Fibroblast of gingiva (primary cell): ENCODE measurements at places on chromosomes 16 and 17.

DNA sequence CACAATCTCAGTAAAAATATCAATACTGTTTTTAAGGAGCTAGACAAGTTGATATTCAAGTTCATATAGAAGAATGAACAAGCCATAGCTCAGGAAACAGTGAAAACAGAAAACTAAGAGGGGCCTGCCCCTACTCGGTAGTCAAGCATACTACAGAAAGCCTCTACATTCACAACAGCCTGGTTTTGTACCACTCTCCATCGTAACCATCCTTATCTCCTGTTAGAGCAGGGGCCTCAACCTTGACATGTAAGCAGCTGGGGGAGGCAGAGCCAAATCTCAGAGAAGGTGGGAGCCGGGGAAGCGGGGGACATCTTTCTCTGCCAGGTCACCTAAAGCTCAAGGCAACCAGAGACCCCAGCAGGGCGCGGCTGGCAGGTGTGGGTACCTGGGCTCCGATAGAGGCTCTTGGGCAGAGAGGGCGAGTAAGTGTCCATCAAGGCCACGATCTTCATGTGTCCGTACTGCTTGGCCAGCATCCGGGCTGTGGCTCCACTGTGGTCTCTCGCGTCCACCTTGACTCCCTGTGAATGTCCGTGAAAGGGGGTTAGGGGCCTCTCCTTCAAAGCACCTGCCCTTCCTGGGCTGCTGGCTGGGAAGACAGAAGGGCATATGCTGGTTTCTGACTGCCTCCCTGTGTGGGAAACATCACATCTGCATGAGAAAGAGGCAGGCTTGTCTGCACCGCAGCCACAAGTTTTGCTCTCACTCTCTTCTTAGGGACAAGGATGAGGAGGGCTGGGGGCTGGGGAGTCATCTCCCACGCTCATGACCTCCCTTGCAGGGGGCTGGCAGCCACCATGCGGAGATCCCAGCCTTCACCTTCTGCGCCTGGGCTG, 20.2 kb downstream of the ANKS3 start:
- no peak for DNase-seq

DNA sequence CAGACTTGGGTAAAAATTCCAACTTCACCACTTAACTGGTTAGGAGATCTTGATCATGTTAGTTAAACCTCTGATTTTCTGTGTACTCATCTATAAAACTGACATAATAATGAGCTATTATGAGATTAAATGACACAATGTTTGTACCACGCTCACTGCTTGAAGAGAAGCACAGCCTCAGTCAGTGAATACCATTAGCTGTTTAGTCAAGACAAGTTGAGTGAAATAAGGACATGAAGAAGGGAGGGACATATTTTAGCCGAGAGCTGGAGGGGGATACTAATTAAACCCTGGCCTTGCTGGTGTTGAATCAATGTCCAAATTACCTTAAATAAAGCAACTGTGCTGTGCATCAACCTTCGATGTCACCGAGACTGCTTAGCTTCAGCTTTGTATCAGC, 105.1 kb upstream of the TOX3 start:
- DNase-seq: no peak

- no peak for DNase-seq
Measured at GRCh38 chr17:56011406-56012131, 141.7 kb upstream of the ANKFN1 start.

GRCh38 chr16:17177959-17178905, 292.5 kb downstream of the XYLT1 start:
- DNase-seq: no peak

- DNase-seq: no peak
Measured at GRCh38 chr16:35730251-35730650, 2270.8 kb downstream of the TP53TG3F start.

- DNase-seq: no peak
Measured at GRCh38 chr16:66574081-66574480, 5.2 kb upstream of the CMTM2 start.

DNA sequence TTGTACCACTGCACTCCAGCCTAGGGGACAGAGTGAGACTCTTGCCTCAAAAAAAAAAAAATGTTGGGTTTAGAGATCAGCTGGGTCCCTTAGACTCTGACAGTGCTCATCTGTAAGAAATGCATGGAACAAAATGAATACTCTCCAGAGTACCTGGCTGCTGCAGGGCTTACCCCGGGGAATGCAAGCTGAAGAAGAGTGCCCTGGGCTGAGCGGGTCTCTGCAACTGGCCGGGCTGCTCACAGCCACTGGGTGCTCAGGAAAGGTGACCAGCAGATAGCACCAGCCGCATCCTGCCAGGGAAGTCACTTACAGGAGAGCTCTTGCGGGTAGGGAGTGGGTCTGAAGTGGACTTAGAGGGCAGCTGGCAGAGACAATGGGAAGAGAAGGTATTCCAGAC, 82.1 kb downstream of the GAS7 start:
- DNase-seq: no peak

GRCh38 chr17:63722403-63722802, 19.2 kb downstream of the STRADA start:
- DNase-seq: peak; percentile 22

- DNase-seq: no peak
Measured at GRCh38 chr17:67990909-67991308, 5.4 kb downstream of the C17orf58 start.

DNA sequence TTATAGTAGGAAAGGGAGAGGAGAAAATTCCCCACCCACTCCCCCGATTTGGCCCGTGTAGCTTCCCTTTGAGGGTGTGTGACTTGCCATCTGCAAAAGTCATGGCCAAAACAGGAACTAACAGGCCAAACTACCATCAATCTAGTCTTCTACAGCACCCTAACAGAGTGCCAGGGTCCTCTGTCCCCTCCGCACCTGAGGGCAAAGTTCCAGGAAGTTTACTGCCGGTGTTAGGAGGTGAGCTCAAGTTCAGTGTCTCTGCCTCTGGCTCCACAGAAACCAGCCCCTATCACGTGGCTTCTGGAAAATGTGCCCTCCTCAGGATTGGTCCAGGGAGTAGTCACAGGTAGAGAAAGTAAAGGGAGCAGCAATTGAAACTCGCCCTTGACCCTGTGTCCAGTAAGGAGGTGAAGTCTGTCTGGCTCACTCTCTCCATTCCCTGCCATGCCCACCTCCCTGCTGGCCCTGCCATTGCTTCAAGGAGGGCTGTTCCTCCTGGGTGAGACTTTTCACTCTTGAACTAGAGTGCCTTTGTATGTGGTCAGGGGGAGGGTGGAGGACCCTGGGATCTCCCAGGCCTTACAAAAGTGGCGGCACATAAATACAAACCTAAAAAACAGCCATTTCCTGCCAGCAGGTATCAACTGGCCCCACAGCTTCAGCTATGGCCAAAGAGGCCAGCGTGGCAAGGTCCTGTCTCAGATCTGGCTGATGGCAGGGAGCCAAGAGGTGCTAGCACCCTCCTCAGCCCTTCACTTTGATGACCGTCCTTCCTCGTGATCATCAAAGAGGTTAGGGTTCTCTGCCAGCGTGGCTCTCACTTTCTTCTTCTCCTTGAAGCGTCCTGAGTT, 5.3 kb downstream of the PRR15L start:
- DNase-seq: no peak

GRCh38 chr16:5523829-5524228, 426.2 kb upstream of the EEF2KMT start:
- DNase-seq: no peak

DNA sequence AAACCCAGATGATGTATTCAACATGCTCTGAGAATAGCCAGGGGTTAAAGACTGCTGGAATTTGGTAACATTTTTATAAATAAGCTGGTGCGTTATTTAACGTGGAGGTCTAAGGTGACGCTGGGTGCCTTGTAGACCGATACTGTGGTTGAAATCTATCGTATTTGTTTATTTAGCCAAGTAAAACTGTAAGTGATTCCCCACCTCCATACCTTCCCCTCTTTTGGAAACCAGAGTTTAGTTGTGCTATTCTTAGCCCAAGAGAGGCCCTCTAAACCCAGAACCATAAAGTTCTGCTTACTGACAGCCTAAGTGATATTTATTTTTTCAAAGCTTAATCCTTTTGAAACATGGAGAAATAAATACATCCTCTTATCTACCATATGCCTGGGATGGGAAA, 744.5 kb downstream of the WWOX start:
- DNase-seq: no peak

- peak; percentile 68 for DNase-seq
Measured at GRCh38 chr17:17075125-17075781, 33.0 kb downstream of the MPRIP start.

- no peak for DNase-seq
Measured at GRCh38 chr16:53094013-53094630, 39.3 kb downstream of the CHD9 start.

DNA sequence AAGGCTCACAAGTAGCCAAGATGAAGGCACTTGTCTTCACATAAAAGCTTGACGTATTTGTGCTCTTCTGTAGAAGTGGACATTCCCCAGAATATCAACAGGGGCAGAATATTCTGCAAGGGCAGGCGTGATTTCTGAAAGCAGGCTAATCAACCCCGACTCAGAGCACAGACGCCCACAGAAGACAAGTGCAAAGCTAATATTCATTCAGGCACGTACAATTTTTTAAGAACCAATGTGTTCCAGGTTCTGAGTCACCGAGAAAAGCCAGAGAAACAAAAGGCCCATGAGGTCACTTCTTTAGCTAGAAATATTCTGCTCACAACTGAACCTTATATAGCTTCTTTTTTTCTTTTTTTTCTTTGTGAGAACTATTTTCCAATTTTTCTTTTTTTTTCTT, 121.6 kb downstream of the DNAH9 start:
- DNase-seq: no peak

DNA sequence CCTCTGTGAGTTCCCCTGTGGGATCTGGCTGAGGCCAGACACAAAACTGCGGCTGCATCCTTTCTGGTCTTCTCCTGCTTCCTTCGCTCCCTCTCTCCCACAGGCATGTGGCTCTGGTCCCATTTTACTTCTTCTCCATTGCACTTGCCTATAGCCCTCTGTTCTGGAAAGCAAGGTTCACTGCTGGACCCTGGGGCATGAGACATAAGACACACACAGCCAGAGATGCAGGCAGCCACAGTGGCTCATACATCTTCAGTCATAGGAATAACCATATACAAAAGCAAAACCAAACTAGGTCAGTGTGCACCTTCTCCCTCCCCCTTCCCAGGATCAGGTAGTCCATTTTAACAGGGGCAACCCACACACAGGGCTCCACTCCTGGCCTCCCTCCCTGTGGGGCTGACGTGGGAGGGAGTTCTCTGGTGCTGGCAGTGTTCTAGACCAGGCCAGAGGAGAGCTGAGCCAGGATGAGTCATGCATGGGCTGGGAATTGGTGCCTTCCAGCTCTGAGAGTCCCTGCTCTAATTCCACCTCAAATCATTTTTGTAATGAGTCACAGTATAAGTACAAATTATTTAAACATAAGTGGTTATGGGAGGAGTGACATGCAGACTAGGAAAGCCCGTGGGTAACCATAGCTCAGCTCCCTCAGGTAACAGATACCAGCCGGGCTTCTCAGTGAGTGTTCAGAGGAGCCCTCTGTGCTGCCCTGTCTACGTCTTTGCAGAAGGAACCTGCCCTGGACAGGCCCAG, 58.0 kb downstream of the ASIC2 start:
- DNase-seq: peak; percentile 88

- DNase-seq: no peak
Measured at GRCh38 chr17:32160526-32160925, 18.2 kb downstream of the RHOT1 start.

DNA sequence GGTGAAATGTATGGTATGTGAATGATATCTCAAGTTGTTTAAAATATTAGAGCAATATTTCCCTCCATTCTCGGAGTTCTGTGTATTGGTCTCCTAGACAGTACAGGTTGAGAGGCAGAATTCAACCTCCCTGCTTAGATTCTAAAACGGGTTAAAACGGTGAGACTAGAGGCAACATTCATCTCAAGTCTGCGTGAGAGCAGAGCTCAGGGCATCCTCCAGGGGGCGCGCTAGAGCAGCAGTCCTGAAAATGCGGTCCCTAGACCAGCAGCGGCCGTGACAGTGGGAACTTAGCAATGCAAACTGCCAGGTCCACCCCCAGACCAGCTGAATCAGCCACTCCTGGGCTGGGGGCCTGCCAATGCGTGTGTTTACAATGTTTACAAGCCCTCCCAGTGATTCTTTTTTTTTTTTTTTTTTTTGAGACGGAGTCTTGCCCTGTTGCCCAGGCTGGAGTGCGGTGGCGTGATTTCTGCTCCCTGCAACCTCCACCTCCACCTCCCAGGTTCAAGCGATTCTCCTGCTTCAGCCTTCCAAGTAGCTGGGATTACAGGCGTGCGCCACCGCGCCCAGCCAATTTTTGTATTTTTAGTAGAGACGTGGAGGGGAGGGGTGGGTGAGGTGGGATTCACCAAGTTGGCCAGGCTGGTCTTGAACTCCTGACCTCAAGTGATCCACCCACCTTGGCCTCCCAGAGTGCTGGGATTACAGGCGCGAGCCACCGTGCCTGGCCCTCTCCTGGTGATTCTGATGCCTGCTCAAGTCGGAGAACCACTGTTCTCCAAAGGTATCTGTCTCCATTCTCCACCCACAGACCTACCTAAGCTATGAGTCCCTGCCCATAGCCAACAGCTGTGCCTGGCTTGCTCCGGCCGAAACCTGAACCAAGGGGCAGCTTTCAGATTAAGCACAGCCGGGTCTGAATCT, 24.2 kb downstream of the KLHL36 start:
- peak; percentile 43 for DNase-seq

DNA sequence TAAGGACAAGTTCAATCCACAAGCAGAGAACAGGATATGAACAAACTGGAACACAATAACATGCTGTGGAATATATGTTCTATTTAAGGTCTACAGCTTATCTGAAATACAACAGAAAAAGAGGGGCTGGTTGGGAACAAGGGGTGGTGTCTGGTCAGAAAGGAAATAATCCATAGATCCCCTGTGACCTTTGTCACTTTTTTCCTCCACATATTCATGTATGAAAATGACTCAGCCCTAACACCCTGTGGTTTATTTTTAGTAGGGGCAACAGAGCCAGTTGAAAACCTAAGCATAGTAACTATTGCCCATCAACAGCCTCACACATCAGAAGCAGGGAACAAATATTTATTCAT, 12.3 kb upstream of the SPAG9 start:
- DNase-seq: no peak

DNA sequence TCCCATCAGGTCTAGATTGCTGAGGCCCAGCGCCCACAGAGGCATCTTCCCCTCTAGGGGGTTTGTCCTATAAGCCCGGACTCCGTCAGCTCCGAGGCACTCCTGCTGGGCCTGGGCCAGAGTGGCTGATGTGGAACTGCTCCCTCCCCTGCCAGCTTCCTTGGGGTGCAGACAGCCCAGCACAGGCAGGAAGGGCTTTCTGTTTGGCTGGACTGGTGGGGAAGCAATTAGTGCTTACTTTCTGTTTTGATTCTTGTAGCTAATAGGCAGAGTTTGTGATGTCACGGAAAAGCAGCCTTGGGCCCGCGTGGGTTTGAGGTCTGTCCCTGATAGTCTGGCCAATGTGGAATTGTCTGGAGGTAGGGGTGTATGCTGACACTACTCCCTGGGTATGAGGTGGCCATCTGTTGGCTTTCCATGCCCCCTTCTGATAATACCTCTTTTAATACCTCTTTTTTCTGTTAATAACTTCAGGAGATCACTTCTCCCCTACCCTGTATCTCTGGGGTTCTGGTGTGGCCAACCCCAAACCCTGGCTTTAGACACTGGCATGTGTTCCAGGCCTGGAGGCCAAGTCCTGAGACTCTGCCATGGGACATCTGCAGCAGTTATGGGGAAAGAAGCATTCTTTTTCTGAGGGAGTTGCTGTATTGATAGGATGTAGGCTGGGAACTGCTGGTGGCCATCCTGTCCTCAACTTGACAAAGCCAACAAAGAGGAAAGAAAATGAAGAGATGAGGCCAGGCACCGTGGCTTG, 190.9 kb downstream of the RAB11FIP4 start:
- DNase-seq: peak; percentile 77

- no peak for DNase-seq
Measured at GRCh38 chr17:45366049-45366448, 49.2 kb upstream of the MAP3K14 start.
